ENCODE measurements at places on chromosomes 1 and 21.

DNA sequence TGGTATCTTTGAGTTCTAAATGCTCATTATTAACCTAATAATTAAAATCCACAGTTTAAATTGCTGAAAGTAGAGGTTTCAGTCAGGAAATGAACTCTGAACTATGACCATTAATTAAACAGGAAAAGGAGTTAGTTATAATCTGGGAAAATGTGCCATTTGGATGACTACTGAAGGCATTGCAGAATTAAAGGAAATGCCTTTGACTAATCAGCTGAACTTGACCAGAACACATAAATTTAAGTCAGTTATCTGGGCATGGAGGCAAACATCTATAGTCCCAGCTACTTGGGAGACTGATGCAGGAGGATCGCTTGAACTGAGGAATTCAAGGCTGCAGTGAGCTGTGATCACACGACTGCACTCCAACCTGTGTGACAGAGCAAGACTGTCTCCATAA is 31.9 kb downstream of the SLC44A5 start:
- DNase-seq: no peak

GRCh38 chr1:202018468-202019234 is 8.3 kb downstream of the ELF3 start:
- no peak for DNase-seq

GRCh38 chr1:234911787-234912186 is 216.8 kb downstream of the TOMM20 start:
- DNase-seq: no peak

- no peak for DNase-seq
These were observed 168.0 kb downstream of the CACNA1E start for GRCh38 chr1:181651276-181651675.

DNA sequence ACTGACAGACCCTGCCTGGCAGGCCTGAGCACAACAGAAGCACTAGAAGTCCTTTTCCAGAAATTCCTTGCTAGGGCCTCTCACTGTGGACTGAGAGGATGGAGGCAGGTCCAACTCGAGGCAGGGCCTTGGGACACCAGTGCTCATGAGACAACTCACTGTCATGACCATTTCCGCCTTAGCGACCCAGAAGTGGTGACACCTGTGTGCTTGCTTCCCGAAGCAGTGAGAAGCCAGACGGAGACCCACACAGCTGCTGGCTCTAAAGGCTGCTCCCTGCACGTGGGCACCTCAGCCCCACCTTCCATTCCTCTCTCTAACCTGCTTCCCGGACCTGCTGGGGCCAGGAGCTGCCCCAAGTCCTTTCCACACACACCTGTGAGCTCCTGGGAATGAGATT is 33.0 kb downstream of the KCNC4 start:
- DNase-seq: no peak

All from AG08395 (cell line).